ENCODE measurements at places on chromosomes 5 and 9.
A peak's percentile ranks its signal among the peaks of the same experiment; 100 is the strongest.

- no peak for DNase-seq
These were observed 113.2 kb upstream of the ERCC6L2 start for GRCh38 chr9:95762322-95762721.

GRCh38 chr5:170495825-170496661, 7.8 kb upstream of the KCNIP1 start:
- no peak for DNase-seq

DNA sequence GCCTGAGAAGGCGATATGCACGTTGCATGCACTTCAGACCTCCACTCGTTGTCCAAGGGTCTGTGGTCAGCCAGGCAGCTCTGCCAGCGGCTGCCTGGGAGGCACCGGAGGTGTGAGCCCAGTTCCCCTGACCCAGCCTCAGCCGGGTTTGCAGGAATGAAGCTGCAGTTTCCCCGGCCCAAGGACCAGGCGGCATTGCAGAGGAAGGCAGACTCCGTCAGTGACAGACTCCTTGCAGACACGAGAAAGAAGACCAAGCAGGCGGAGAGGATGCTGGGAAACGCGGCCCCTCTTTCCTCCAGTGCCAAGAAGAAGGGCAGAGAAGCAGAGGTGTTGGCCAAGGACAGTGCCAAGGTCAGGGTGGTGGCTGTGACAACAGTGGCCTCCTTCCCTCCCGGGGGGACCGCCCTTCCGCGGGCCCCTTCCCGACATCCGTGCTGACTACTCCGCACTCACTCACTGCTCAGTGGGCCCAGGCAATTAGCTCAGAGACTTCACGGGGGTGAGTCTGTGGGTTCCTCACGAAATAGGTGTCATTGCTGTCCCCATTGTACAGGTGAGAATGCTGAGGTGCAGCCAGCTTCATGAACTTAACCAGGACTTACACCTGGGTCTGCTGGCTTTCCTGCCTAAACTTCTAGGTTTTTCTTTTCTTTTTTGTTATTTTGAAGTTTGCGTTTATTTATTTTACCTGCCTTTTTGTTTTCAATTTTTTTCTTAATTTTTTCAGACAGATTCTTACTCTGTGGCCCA, 10.8 kb upstream of the AIF1L start:
- peak; percentile 72 for DNase-seq

DNA sequence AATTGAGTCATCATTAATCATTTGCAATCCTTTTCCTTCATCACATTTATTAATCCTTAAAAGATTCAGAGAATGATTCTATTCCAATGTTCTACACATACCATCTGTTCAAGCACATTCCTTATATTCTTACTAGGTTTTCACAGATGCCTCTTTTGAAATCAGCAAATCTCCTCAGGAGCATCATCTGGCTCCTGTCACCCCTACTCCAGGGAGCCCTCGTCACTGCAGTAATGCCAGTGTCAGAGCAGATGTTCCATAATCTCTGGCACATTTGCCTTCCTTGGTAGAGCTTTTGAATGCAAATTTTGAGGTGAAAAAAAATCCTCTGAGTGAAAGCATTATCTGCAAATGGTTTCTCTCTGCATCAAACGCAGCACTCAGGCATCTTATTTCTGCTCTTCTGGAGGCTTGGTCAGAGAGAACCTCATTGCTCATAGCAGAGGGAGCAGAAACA, 7.6 kb upstream of the KCNV2 start:
- DNase-seq, result no peak

DNA sequence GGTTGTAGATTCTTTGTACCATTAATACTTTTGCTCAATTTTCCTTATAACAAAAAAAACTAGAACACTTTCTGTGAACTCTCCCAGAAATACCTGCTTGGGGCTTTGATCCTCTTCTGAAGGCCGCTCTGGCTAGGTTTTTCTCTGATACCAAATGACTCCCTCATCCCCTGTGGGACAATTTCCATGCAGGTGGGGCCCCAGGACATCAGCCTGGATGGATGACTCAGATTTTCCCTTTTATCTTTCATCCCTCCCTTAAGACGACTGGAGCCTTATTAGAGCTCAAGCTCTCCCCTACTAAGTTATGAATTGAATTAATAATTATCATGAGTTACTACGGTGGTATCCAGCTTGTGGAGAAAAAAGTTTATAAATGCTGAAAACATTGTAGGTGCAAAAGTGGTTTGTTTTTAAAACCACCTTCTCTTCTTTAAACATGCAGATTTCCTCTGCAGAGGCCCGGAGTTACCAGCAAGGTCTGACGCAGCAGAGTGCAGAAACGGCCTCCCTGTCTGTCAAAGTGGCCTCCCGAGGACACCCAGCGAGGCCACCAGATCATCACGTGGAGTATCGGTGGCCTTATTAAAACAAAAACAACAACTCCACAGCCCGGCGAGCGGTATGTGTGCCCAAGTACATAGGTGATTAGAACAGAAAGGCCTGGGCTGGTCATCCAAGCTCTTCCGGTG, 50.8 kb upstream of the IRX4 start:
- DNase-seq, result no peak

GRCh38 chr5:13488254-13488931, 456.1 kb downstream of the DNAH5 start:
- DNase-seq, result no peak

DNA sequence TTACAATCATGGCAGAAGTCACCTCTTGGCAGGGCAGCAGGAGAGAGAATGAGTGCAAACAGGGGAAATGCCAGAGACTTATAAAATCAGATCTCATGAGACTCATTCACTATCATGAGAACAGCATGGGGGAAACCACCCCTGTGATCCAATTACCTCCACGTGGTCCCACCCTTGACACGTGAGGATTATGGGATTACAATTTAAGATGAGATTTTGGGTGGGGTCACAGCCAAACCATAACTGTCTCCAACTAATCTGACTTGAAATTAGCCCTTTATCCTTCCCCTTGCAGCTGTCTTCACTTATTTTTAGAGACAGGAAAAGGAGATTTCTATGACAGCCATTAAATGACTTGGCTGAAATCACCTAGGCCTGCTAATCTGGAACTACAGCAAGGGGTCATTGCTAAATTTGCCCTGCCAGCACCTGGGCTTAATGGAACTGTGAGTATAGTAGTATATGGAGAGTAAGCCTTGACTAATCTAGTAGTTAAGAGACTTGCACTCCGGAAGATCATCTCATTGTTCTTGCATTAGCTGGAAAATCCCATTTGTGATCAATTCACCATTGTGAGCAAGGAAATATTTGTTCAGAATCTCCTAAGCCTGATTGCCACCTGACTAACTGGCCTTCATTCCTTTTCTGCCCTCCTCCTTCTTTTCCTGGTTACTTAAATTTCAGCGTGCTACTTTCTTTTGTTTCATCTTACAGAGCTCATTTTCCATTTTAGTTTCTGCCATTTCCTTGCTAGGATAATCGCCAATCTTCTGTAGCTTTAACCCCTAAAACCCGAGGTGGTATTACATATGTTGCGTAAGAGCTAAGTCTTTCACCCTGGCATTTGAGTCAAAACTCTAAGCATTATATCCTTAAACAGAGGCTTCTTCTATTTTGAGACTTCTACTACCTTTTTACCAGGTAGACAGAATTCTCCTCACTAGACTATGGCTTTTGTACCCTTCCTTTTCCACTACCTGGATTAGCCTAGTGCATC, 65.3 kb upstream of the RUSC2 start:
- no peak for DNase-seq

GRCh38 chr5:111229221-111229835, 5.1 kb downstream of the CAMK4 start:
- DNase-seq, result no peak

- DNase-seq, result no peak
These were observed 61.8 kb downstream of the CTSL start for GRCh38 chr9:87787735-87788134.

DNA sequence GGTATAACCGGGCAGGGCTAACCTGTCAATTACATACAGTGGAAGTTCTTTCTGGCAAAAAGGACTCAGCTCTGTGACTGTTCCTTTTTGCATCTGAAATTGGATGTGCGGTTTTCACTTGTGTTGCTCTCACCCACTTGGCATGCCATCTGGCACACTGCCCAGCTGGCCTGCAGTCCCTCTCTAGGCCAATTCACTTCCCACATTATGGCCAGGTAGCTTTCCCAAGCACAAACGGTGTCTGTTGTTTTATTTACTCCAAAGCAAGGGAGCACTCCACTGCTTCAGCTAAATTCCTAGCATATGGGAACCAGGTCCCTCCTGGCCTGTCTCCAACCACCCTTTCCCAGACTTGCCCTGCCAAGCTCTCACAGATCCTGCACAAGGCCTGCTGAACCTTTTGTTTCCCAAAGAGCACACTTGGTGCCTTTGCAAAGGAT, 132.5 kb downstream of the SEMA6A start:
- no peak for DNase-seq

DNA sequence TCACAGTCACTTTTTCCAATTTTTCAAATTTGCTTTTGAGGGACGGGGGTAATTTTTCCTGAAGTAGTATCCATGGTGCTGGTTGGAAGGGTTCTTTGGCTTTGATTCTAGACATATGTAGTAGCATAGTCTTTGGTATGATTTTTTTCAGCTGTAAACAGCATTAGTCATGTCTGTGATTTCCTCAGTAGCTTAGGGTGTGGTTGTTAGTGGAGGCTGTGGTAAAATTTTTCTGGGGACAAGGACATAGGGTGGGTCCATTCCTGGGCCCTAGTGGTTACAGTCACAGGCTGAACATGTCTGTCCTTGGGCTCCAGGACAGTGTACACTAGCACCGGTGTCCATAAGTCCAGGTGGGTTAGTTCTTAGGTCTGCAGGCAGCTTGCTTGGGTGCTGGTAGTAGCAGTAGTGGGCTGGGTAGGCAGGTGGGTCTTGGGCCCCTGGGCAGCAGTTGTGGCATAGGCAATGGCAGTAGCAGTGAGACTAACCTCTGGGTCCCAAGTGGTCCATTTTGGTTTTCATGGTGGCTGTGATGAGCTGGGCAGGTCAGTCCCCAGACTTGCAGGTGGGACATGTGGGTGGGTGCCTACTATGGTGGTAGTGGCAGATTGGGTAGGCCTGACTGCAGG, 100.0 kb upstream of the CXCL14 start:
- DNase-seq, result no peak

- no peak for DNase-seq
These were observed 91.2 kb downstream of the PJA2 start for GRCh38 chr5:109318455-109319108.

DNA sequence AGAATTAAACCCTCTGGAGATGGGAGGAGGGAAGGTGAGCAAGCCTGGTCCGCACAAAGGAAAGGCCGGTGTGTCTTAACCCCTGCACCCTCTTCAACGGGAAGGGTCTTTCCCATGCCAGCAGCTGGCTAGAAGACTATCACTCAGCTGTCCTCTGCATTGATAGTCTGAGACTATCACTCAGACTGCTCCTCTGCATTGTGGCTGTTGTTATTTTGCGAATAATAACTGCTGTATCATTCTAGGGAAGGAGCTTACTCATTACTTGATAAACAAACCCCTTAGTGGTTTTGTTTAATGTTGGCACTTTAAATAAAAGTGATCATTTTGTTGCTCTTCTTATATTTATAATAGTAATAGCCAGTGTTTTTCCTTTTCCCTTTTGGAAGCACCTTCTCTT, 8.1 kb downstream of the TRIP13 start:
- DNase-seq, result no peak

DNA sequence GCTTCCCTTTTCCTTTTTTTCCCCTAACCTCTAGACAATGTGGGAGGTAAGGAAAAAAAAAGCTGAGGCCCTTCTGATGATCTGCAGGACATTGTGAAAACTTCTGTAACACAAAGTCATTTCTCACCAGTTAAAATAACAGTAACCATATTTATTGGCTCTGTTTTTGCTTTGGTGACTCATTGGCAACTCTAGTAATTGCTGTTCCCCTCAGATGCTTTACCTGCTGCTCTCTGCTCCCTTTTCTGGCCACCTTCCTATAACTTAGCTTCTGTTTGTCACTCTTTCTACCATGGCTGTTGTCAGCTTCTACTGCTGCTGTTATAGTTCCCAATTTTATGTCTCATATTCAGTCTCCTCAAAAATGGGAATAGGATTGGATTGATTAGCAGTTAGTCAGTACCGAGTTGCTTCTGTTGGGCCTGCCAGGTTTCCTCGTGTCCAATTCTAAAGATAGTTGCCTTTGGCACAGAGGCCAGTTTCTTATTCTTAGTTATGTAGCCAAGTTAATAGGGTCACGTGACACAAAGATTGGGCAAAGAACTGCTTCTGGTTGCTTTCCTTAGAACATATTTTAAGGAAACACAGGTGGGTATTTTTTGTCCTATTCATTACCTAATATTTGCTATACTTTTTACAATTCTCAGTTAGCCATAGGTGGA, 16.8 kb downstream of the SCAMP1 start:
- no peak for DNase-seq

GRCh38 chr9:96758845-96759673, 18.8 kb downstream of the ZNF510 start:
- no peak for DNase-seq

DNA sequence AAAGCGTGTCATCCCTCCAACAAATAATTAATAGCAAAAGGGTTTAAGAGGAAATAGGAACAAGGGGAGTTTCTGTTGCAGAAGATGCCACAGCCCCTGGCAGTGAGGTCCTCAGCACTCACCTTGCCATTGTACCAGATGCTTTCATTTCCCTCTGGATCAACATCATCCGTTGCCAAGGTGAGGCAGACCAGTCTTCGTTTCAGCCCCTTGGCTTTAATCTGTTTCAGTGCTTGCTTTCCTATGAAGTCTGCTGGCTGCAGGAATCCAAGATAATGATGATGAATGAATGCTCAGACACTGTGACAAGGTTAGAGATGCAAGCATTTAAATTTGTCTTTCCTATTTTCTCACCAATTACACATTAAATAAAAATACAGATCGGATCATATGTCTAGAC, 20.0 kb upstream of the ARSB start:
- no peak for DNase-seq

GRCh38 chr9:19173598-19174125, 46.4 kb upstream of the PLIN2 start:
- no peak for DNase-seq

GRCh38 chr9:89080193-89080592, 88.9 kb downstream of the S1PR3 start:
- no peak for DNase-seq

- DNase-seq, result no peak
These were observed 4.6 kb downstream of the CCT5 start for GRCh38 chr5:10254686-10255085.

DNA sequence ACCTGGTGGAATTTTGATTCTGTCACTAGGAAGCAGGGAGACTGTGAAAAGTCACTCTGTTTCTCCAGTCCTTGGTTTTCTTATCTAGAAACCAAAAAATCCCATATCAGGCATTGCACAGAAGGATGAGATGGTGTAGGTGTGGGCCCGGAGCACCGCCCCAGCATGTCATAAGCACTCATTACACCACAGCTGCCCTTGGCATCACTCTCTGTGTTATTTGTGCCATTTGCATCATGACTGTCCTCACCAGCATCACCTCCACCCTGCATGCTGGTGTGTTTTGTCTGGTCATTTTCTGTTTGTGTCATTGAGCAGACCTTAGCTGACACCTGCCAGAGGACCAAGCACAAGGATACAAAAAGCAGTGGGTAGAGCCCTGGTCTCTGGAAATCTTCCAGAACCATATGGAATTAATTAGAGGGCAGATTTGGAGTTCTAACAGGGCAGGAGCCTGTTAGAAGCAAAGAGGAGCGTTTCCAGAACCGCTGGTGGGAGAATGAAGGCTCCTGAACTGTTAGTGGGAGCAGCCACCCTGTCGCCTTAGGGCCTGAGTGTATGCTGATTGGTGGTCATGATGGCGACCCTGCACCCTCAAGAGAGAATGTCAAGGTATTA, 99.3 kb downstream of the AMBP start:
- no peak for DNase-seq

All from posterior cingulate gyrus (tissue), 11 donors.